Kidney (tissue), 22 donors: ENCODE measurements at places on chromosomes 6 and 20. TPM values are rescaled to one million over a fixed set of nuclear protein-coding genes. Genes with fewer than 3 reads are reported as not detected.

- no peak for DNase-seq
- peaks cover 3% of the 10 kb centered on the region for H3K27me3 ChIP-seq
- no peak overlapping the region for H3K4me3 ChIP-seq
- H3K27ac ChIP-seq, result no peak overlapping the region
- H3K36me3 ChIP-seq, result no peaks in the 10 kb centered on the region
Observed at GRCh38 chr6:43453831-43454230, 1.5 kb downstream of the DLK2 start.

DNA sequence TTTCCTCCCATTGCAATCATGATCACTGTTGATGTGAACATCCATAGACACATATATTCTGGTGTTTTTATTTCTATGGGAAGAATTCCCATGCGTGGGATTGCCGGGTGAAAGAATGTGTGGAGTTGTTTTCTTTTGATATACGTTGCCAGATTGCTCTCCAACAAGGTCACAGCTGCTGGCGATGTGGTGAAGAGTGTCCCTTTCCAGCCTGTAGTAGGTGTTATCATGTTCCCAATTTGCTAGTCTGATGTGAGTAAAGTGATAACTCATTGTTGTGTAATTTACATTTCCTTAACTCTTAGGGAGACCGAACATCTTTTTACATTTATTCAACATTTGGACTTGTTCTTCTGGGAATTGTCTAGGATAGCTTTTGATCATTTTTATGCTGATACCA lies 14.5 kb upstream of the ELMO2 start:
- H3K4me1 ChIP-seq, result no peaks in the 10 kb centered on the region
- H3K27ac ChIP-seq, result no peak overlapping the region

DNA sequence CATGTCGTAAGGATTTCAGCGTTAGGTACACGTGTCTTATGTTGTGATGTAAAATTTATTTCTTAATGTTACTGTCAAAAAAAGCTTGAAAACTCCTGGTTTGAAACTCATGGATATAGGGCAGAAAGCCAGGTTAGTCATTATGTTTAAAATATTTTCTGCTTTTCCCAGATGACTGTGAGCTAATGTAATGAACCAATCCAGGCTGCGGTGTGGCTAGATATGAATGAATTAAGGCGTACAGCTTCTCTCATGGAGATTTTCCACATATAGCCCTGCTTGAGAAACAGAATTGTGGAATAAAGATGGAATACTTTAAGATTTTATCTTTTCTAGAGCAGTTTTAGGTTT lies 80.3 kb upstream of the STMND1 start:
- H3K36me3 ChIP-seq, result no peaks in the 10 kb centered on the region
- H3K27me3 ChIP-seq, result no peaks in the 10 kb centered on the region
- no peak for DNase-seq
- no peaks in the 10 kb centered on the region for H3K4me1 ChIP-seq
- no peak overlapping the region for H3K4me3 ChIP-seq

DNA sequence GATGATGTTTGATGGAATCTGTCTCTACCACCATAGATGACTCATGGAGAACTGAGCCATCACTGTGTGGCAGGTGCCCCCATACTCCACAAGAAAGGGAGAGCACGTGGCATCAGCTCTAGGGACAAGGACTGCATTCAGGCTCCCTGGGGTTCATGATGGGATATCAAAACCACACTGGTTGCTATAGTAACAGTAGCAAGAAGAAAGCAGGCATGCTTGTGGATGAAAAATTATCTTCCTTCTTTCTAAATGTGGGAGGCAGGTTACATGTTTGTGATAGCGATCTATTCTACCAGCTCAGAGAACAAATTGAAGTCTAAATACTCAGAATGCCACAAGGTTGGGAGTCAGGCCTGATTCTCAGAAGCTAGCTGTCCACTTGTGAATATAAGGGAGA lies 224.2 kb downstream of the ARHGAP18 start:
- H3K4me3 ChIP-seq, result no peak overlapping the region
- H3K4me1 ChIP-seq, result no peaks in the 10 kb centered on the region
- no peaks in the 10 kb centered on the region for H3K36me3 ChIP-seq

- H3K27ac ChIP-seq, result no peak overlapping the region
- H3K36me3 ChIP-seq, result no peaks in the 10 kb centered on the region
- no peak for DNase-seq
- H3K4me3 ChIP-seq, result no peak overlapping the region
- H3K27me3 ChIP-seq, result no peaks in the 10 kb centered on the region
Observed at GRCh38 chr6:161189891-161190290, 84.0 kb downstream of the AGPAT4 start.

DNA sequence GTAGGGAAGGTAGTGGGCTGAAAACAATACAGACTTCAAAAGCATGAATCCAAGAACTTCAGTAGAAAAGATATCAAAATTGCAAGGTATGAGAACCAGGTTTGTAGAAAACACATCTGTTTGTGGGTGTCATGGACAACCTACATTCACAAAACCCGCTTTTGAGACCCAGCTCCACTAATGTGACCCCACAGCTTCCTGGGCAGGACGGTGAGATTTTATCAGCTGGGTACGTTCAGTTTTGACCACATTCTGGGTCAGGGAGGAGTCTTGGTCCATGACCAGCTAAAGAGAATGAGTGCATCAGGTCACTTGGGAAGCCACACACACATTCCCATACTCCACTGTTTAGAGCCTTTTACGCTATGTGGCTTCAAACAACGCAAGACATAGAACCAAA lies 77.1 kb downstream of the BCAS1 start:
- H3K36me3 ChIP-seq, result no peaks in the 10 kb centered on the region
- H3K4me3 ChIP-seq, result no peak overlapping the region
- DNase-seq, result no peak
- H3K4me1 ChIP-seq, result no peaks in the 10 kb centered on the region
- no peaks in the 10 kb centered on the region for H3K27me3 ChIP-seq

DNA sequence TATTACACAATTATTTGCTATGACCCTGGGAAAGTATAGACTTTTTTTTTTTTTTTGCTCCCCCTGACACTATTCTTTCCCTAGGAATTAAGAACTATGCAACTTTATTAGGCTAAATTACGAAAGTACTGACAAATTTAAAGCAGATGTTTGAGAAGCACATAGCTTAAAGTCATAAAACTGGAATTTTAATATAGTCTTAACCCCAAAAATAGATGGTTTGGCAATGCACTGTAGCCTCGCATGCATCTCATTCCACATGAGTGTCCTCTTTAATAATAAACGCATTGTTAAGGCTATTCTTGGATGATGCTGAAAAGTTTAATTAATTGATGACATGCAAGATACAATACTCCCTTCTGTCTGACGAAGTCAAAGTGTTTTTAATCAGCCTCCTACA lies 49.3 kb downstream of the TBC1D7 start:
- H3K27ac ChIP-seq, result no peak overlapping the region
- no peaks in the 10 kb centered on the region for H3K27me3 ChIP-seq
- no peaks in the 10 kb centered on the region for H3K4me1 ChIP-seq
- H3K36me3 ChIP-seq, result no peaks in the 10 kb centered on the region
- DNase-seq, result no peak
- no peak overlapping the region for H3K4me3 ChIP-seq

LHFPL5 gene
- total RNA-seq, result 0.47 TPM

ZFP57 gene
- total RNA-seq, result 1.1 TPM

UBE2C gene
- total RNA-seq, result 2.4 TPM

POU5F1 gene
- total RNA-seq, result 19.9 TPM
